GM06990 (cell line): ENCODE measurements at places on chromosomes 3 and 15.

- no peak for DNase-seq
Measured at GRCh38 chr3:28980631-28981030, 300.2 kb upstream of the RBMS3 start.

GRCh38 chr3:29635888-29636287 lies 355.0 kb downstream of the RBMS3 start:
- DNase-seq: no peak

GRCh38 chr3:100072326-100073048 lies 41.8 kb downstream of the FILIP1L start:
- no peak for DNase-seq

GRCh38 chr3:134681522-134681900 lies 30.7 kb upstream of the KY start:
- no peak for DNase-seq

- no peak for DNase-seq
Measured at GRCh38 chr3:103170651-103171050, 735.8 kb downstream of the ZPLD1 start.

DNA sequence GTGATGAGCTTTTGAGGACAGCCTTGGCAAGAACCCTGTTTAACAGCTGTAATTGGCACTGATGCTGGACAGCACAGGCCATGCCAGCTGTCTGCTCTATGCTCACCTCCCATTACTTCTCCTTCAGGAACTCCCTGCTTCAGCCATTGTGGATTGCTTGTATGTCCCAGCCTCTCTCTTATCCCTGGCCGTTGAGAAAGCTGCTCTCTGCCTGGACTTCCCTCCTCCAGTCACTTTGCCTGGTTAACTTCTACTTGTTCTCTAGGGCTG lies 444.5 kb downstream of the EPHB1 start:
- no peak for DNase-seq

GRCh38 chr3:77931255-77932009 lies 891.5 kb downstream of the ROBO2 start:
- DNase-seq: no peak

GRCh38 chr3:17047162-17047561 lies 162.4 kb downstream of the PLCL2 start:
- no peak for DNase-seq

DNA sequence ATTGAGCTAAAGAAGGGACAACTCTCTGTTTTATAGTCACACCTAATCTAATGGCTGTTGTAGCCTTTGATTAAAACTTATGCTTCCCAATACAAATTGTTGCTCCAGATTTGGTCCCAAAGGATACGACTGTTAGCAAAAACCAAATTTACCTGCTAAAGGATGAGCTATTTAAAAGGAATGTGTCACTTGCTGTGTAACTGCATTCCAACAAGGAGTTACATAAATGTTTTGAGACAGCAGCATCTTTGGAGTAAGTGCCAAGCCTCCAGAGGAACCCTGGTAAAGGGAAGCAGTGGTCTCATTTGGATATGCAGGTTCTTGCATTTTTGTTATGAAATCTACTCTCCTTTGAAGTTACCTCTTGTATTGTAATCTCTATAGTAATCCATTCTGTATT lies 233.3 kb downstream of the THSD4 start:
- no peak for DNase-seq

- DNase-seq: no peak
Measured at GRCh38 chr3:172314591-172315160, 133.6 kb downstream of the GHSR start.

- DNase-seq: no peak
Measured at GRCh38 chr3:151556596-151556995, 95.7 kb upstream of the IGSF10 start.

GRCh38 chr3:98482717-98483482 lies 14.6 kb upstream of the OR5K2 start:
- DNase-seq: no peak

GRCh38 chr15:38002883-38003477 lies 68.5 kb downstream of the TMCO5A start:
- DNase-seq: peak; percentile 20

DNA sequence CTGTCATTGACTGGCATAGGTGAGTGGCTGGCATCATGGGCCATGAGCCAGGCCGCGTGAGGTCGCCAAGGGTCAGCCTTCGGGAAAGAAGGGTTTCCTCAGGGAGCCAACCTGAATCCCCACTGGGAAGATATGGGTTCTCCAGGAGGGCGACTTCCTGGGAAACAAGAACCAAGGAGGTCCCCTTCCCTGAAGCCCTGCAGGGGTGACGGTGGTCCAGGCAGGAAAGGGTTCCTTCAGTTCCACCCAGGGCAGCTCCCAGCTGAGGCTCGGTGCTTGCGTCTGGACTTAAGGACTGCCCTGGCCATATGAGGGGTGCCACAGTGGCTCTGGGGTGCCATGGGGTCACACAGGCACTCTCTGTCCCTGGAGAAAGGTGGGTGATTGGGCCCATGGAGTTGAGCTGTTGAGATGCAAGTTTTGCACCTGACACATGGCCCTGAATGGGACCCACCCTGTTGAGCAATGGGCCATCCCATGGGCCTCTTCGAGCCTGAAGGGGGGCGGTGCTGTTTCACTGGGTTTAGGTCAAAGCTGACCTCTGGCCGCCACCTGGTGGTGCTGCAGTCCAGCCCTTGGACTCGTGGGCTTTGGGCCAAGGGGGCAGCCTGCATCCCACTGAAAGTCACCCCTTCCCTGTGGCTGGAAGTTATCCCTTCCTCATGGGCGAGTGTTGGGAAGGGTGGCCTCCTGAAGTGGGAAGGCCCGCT lies 228.1 kb downstream of the SNRPN start:
- no peak for DNase-seq

DNA sequence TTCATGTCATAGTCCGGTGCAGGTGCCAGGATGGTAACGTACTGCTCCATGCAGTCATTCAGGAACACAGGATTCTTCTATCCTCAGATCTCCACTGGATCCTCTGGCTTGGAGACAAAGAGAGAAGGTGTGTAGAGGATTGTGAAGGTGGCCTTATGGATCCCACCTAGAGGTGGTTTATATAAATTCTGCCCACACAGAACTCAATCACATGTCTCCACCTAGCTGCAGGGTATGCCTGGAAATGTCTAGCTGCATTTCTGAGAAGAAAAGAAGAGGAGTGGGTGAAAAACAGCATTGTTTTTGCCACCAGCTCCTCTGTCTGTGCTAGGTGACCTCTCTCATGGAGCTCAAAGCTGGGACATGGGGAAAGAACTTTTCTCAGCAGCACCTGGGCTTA lies 478.7 kb downstream of the PDCD6IP start:
- DNase-seq: no peak
